ENCODE measurements at places on chromosomes 11 and 22.

DNA sequence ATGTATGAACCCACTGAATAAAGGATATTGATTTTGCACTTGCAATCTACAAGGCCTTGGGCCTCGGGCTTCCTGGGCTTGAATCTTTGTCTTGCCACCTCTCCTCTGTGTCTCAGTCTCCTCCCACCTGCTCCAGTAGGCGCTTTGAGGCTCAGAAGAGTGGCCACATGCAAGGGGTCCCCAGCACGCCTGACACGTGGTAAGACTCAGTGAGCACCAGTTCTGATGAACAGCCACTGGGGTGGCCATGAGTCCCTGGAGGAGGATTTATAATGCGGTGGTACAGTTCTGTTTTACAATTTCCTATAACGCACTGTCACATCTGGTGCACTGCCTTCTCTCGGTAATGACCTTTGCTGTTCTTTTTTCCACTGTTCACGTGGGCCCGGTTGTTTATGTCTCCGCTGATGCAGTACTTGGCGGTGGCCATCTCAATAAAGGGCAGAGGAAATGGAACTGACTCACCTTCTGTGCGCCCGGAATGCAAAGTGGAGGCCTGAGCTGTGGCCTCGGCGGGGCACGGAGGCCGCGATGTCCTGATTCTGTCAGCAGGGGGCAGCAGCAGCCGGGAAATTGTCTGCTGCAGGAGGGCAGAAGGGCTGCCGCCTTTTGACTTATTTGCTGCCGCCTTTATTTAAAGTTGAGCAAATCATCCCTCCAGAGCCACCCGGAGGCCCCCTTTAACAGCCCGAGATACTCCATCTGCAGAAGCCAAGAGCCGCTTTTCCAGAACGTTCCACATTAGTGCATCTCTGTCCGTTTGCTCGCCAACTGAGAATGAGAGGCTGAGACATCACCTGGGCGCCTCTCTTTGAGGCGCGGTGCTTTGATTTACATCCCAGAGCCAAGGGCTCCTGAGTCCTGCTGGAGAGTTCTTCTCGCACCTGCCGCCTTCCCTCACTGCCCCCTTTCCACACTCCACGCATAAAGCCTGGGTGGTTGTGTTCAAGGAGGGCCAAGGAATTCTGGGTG, 6.0 kb upstream of the IFT27 start:
- peak; percentile 90 for DNase-seq

- no peak for DNase-seq
These were observed 35.7 kb downstream of the LRRC32 start for GRCh38 chr11:76634886-76635285.

DNA sequence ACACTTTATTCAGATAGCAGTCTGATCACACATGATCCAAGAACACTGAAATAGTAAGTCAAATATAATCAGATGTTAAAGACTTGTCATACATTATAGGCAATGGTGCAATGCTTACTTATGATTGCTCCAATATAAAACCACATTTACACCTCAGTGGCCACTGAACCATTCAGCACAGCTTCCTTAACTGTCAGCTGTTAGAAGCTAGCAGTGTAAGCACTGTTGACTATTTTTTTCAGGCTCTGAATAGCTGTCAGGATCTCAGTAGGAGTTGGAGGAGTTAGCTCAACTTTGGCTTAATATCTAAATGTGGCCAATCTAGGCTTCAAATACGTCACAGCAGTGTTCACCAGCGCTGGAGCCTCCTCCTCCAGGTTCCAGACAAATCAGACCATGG, 36.6 kb downstream of the METTL15 start:
- DNase-seq: no peak

- DNase-seq: no peak
These were observed 138.3 kb downstream of the GUCY1A2 start for GRCh38 chr11:106879832-106880546.

- DNase-seq: no peak
These were observed 87.5 kb downstream of the DDX10 start for GRCh38 chr11:108752297-108752751.

- no peak for DNase-seq
These were observed 61.9 kb downstream of the RCN1 start for GRCh38 chr11:32152821-32153220.

DNA sequence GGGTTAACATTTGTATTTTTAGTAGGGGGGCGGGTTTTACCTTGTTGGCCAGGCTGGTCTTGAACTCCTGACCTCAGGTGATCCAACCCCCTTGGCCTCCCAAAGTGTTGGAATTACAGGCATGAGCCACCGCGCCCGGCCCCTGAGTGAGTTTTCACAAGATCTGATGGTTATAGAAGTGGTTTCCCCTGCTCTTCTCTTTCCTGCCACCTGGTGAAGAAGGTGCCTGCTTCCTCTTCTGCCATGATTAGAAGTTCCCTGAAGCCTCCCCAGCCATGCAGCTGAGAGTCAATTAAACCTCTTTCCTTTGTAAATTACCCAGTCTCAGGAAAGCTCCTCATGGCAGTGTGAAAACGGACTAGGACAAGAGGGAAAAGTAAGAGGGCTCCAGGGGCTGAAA, 259.1 kb upstream of the PLET1 start:
- DNase-seq: no peak

- no peak for DNase-seq
These were observed 3.8 kb downstream of the SERPING1 start for GRCh38 chr11:57601297-57601696.

DNA sequence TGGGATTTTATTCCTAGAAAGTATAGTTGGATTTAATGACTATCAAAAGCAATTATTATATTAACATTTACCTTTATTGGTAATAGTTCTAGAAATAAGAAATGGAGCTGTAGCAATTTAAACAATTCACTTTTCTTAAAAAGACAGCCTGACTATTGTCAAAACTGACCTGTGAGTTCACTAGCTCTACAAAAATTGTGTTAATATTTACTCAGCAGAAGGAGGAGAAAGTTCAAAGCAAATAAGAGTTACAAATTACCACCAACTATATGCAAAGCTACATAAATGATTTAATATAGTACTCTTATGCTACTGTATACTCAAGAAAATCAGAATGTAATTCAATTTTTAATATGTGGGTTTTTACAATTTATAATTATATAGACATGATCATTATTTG, 310.0 kb downstream of the DCDC1 start:
- DNase-seq: no peak

GRCh38 chr11:71474141-71474770, 21.3 kb downstream of the NADSYN1 start:
- no peak for DNase-seq

GRCh38 chr11:11568651-11569229, 53.1 kb downstream of the GALNT18 start:
- no peak for DNase-seq

DNA sequence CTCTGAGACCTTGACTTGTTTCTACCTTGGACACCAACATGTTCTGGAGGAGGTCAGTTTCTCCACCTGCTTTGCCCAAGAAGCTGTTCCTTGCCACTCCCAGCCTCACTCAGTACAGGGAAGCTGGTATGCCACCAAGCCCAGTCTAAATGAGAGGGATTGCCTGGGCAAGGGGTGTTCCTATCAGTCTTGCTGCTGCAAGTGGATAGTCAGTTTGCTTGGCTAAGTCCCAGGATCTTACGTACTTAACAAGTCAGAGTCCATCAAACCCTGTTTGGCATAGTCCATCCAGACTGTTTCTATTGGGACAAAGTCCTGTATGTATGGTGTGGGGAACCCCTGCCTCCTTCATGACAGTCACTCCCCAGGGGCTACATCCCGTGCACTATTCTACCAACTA, 66.6 kb downstream of the RPL27A start:
- no peak for DNase-seq

GRCh38 chr22:47599753-47600152, 837.3 kb downstream of the TBC1D22A start:
- no peak for DNase-seq

GRCh38 chr22:28430466-28431025, 249.1 kb downstream of the TTC28 start:
- no peak for DNase-seq

- no peak for DNase-seq
These were observed 109.8 kb upstream of the BID start for GRCh38 chr22:17884084-17884483.

DNA sequence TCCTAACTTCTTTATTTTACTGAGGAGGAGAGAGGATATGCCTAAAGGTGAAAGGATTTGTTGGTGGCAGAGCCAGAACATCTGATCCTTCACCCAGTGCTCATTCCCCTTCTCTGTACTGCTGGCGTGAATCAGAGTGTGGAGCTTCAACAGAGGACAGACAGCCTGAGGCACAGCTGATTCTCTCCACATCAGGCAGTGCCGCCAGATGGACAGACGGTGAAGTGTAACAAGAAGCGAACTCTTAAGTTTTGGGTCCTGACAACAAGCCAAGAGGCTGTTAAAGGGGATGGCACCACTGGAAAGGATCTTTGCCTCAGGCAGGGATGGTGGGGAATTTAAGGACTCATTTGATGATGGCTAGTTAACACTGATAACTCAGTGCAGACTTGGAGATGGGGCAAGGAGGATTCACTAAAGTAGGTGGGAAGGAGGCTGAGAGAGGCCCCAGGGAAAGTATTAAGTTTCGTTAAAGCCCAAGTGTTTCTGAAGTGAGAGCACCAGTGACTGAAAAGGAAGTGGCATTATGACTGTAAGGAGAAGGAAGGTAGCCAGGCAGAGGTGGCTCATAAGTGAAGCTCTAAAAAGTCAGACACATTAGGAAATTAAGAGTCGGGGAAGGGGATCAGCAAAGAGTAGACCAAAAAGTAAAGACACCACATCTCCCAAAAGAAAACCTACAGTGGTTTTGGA, 81.3 kb downstream of the CLPB start:
- DNase-seq: peak; percentile 45

DNA sequence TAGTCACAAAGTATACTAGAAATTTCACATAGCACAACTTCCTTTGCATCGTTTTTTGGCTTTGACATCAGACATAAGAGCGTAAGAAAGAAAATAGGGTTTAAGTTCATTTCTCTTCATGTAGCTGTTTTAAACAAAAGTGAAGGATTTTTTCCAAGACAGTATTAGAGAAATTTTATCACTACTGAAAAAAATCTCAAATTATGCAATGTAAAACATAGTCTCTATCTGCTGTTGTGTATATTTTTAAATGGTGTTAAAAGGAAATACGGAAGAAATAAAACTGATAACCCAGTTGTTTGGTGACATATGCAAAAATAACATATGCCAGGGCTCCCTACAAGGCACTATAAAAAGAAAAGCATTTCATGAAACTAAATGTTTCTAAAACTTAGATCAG, 1449.4 kb downstream of the LRRC4C start:
- DNase-seq: no peak

DNA sequence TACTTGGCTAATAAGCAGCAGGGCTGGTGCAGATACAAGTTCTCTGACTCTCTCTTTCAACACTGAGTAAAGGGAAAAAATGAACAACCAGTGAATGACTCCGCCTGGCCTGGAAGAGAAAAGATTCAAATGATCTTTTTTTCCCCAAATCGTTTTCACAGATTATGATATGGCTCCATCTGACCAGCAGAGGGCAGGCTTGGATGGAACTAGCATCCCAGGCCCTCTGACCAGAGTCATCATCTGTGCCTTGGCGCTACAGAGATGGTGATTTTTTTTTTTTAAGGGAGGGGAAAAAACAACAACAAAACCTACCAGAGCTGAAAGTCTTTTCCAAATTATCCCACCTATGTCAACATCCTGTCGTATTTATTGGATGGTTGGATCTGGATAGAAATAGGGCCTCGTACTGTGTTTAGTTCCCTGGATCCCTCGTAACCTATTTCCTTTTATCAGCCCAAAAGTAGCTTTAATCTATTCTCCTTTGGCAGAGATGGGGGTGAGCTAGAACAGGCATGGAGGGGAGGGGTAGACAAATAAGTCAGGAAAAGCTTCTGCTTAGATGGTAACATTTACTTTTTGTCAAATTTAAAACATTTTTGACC, 69.7 kb downstream of the PRSS23 start:
- peak; percentile 48 for DNase-seq

- no peak for DNase-seq
These were observed 41.1 kb downstream of the RPS6KA4 start for GRCh38 chr11:64400102-64400501.

DNA sequence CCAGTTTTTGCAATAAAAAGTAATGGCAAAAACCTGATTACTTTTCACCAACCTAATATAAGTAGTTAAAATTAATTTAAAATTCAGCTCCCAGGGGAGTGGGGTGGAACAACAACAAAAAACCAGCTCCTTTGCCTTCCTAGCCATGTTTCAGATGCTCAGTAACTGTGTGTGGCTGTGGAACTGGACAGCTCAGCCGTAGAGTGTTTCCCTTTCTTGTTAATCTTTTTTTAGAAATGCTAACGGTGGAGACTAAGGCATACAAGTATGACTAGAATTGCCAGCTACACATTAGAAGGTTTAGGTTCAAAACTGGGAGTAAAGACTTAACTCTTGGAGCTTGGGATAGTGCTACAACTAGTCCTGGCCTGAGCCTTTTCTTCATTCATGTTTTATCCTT, 45.0 kb downstream of the PPP6R3 start:
- no peak for DNase-seq

DNA sequence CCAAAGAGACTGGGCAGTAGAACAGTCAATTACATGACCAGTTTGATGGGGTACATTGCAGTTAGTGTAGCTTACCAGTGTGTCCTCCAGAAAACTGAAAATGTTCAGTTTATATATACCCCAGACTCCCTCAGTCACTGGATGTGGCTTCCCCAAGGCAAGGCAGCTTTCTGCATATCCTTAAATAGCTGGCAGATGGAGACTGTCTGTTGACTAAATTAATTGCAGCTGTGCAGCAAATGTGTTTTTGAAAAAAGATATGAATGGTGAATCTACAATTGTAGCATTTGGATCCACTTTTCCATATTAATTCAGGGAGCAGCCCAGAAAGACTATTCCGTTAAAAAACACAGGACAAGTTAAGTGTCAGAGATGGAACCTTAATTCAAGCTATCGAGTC, 565.1 kb upstream of the CCDC179 start:
- no peak for DNase-seq

DNA sequence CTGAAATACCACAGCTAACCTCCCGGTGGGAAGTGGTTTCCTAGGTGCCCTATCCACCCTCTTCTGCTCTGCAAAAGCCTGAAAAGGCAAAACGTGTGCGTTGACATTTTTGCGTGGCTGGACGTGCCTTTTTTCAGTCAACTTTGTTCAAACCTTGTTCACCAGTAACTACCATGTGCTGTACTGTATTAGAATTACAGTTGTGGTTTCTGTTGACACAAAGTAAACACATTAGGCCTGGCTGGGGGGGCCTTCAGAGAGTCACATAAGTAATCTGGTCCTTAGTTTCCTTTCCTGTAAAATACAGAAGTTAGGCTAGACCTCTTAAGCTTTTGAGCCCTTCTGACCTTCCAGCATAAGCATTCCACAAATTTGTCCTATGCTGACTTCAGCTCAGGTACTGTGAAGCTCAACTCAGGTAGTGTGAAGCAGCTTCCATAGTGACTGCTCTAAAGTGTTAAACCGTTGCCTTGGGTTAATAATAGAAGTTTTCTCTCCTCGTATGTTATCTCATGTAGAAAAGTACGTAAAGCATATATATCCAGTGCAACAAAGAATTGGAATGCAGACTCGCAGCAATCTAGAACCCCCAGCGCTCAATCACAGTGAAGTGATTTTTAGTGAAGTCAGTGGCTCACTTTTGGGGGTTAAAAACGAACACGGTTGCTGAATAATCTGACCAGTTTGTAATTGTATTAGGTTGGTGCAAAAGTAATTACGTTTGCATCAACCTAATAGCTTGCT, 1.8 kb downstream of the EWSR1 start:
- no peak for DNase-seq

GRCh38 chr11:1825785-1826451, 8.9 kb upstream of the SYT8 start:
- DNase-seq: no peak
